Karpas-422 (cell line): ENCODE measurements at places on chromosomes 3 and 15. TPM values are rescaled to one million over a fixed set of nuclear protein-coding genes. Genes with fewer than 3 reads are reported as not detected.

DNA sequence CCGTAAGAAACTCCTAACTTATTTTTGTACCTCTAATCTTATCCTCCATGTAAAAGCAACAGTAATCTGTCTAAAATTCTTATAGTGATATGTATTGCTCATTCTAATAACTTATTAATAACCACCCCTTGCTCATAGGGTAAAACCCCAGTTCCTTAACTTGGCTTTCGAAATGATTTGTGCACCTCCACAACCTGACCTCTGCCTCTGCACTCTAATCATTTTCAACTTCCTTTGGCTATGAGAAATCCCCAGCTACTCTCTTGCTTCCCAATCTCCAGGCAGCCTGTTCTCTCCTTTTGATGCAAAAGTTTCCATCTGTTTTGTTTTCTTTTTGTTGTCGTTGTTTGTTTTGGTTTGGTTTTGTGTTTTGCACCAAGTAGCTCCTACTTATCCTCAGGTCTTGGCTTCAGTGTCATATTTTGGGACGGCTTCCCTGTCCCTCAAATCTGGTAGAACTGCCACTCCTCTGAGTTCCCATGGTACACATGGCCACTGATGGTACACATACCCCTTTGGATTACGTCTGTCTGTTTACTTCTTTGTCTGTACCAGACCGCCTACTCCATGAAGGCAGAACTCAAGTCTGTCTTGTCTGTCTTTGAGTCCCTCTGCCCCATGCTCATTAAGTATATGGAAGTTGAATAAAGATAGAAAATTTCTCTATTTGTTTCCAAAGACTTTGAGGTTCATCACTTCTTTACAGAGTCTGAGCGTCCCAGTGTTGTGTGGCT, 105.6 kb upstream of the TGFBR2 start:
- no peak for DNase-seq

The THAP10 gene
- not detected in 2 replicates for total RNA-seq

The ADGRG7 gene
- not detected in 2 replicates for total RNA-seq

The NECTIN3 gene
- total RNA-seq = not detected in 2 replicates

DNA sequence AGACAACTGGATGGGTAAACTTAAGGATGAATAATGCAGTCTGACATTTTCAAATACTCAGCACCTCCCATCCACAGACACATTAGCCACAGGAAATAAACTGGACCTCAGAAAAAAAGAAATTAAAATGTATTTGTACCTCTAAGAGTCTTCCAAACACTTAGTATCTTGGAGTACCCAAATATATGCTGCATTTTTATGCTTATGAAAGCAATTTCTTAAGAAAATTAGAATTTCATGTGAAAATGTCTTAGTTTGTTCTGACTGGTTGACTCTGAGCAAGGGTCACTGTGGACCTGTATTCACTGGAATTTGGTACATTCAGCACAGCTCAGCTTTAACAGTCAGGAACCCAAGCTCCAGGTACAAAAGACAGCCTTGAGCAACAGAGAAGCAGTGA, 216.2 kb upstream of the UBE2E2 start:
- no peak for DNase-seq

The PHLDB2 gene
- total RNA-seq = 1.7 and 2.1 TPM in 2 replicates

The TBC1D23 gene
- 8.3 and 20.6 TPM in 2 replicates for total RNA-seq
